ENCODE measurements at places on chromosomes 2 and 18.

DNA sequence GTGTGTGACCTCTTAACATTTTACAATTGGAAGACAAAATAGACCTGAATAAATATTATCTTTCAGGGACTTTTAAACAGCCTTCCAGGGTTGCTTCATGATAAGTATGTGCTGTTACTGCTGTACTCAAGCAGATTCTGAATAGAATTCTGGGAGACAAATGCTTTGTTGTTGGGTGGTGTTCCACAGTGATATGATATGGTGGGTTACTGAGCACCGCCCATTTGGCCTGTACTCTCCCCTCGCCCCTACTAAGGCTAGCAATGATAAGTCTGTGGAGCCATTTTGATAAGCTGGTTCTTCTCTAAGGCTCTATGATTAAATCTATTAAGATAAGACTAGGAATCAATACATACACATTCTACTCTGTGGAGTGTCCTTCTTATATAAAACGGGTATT, 89.8 kb upstream of the ITGA4 start:
- no peak for DNase-seq

- DNase-seq, result no peak
These were observed 37.3 kb downstream of the USP14 start for GRCh38 chr18:195651-196050.

GRCh38 chr2:178012639-178013038, 59.9 kb downstream of the PDE11A start:
- DNase-seq, result no peak

GRCh38 chr18:79693561-79694205, 14.1 kb downstream of the CTDP1 start:
- DNase-seq, result no peak

DNA sequence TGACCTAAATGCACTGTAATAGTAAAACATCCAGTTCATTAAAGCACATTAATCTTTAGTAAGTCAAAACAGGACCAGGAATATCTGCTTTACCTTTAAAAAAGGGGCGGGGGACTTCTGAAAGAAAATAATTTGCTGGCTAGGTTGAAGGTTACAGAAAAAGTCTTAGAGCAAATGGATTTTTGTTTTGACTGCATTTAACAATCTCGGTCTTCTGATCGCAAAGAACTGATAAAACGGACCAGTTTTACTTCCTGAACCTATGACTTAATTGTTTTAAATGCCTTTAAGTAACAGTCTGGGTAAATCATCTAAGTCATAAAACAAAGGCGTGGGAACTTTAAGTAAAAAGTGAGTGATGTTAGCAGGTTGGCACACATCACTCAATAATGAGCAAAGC, 783 bp downstream of the BUB1 start:
- DNase-seq, result no peak

- no peak for DNase-seq
These were observed 5.4 kb downstream of the IL1R1 start for GRCh38 chr2:102147935-102148334.

- DNase-seq, result no peak
These were observed 118.6 kb downstream of the RTP5 start for GRCh38 chr2:241988146-241988545.

GRCh38 chr18:62669225-62669624, 46.1 kb upstream of the PHLPP1 start:
- no peak for DNase-seq

DNA sequence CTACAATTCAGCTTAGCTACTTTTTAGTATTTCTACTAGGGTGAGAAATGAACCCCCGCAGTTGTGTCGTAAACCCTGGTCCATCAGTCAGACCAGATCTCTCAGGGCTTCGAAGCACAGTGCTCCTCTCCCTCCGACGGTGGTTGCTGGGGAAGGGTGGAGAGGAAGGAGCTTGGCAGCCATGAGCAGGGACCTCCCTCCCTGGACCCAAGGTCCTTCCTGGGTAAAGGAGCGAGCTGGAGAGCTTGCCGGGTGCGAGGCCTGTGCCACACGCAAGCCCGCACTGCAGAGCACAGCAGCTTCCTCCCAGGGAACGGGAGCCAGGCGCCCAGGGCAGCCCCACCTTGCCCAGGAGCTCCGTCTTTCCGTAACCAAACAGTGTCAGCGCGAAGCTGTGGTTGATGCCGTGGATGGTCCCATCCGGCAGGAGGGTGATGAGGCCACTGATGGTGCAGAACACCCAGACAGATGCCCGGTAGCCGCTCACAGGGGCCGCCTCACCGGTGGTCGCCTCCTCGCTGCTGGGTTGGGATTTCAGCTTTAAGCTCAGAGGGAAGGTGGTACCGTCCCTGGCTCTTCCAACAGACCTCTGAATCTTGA, 12.5 kb downstream of the PASK start:
- no peak for DNase-seq

DNA sequence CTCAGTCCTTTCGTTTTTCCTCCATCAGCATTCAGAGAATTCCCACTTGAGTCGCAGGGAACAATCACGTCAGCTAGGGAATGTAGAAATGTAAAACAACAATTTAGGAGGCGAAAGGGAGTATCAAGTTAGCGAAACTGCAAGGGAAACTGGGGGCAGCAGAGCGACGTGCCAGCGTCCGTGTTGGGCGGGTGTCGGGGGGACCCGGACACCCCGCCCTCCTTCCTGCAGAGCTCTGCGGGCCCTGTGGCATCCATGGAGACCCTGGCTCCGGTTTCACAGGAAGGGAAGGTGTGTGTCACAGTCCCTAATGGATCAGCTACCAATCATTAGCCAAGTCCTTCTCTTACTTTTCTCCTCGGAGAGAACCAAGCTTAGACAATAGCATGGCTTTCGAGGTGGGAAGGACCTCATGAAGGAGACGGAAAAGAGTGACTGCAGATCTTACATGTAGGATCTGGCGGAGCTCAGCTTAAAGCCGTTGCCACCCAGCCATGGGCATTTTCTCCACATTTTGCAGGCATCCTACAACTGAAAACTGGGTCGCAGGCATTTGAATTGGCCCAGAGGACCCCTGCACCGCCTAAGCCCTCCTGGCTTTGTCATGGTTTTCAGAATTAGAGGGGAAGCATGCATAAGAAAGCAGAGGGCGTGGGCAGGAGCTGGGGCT, 33.7 kb downstream of the SOX11 start:
- no peak for DNase-seq

DNA sequence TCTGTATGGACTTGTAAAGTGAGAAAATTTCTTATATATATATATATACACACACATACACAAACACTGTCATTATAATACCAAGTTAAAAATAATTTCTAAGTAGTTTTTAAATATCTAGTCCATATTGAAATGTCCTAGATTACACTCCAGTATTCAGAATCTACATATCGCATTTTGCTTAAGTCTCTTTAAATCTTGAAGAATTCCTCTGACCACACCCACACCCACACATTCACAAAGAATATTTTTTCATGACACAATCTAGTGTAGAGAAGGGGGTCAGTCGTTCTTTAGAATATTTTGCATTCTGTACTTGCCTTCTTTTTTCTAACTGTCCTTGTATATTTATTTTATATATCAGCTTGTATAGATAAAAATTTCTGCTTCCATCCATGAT, 509.7 kb downstream of the CCDC85A start:
- DNase-seq, result no peak

GRCh38 chr18:3594760-3595368, 144.9 kb downstream of the TGIF1 start:
- no peak for DNase-seq

DNA sequence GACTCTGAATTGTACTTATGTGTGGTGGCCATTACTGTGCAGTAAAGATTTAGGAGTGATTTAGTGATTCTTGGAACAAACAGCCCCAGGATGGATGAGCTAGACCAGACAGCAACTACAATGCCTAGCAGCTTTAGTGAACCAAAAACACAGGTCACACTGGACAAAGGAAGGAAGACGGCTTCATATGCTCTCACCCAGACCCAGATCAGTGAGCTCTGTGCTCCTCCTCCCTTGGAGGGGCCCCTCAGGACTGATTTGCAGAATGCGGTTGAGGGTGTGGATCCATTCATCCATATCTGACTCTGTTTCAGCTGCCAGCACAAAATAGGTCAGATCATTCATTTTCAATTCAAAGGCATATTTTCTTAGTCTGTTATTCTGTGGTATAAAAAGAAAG, 159.7 kb upstream of the CCDC195 start:
- DNase-seq, result no peak

GRCh38 chr2:113187771-113188170, 14.0 kb downstream of the PSD4 start:
- no peak for DNase-seq

DNA sequence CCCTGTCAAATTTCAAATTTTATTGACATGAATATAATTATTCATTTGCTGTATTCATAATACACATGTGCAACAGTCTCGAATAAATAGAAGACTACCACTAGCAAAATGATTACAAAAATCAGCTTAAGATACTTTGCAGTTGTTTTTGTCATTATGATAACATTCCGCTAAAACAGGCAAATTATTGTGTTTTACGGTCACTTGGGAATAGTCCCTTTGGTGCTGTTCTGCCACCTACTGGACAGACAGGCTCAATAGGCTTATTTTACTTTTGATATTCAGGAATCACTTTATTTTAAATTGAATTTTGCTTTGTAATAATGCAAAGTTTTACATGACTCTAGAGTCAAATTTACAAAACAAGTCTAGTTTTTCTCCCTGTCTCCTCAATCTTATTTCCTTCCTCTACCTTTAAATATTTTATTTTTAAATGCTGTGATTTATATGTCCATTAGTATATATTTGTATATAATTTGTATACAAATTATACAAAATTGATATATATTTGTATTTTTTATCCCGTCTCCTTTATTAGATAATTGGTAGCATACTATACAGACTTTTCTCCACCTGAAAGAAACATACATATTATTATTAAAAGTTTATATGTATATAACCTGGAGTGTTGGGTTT, 456.3 kb downstream of the DLGAP1 start:
- no peak for DNase-seq

- DNase-seq, result no peak
These were observed 344.9 kb downstream of the CPS1 start for GRCh38 chr2:210901326-210901725.

- no peak for DNase-seq
These were observed 134.6 kb downstream of the CYP26B1 start for GRCh38 chr2:72012886-72013574.

GRCh38 chr18:76139844-76140243, 355.2 kb downstream of the ZNF516 start:
- no peak for DNase-seq

DNA sequence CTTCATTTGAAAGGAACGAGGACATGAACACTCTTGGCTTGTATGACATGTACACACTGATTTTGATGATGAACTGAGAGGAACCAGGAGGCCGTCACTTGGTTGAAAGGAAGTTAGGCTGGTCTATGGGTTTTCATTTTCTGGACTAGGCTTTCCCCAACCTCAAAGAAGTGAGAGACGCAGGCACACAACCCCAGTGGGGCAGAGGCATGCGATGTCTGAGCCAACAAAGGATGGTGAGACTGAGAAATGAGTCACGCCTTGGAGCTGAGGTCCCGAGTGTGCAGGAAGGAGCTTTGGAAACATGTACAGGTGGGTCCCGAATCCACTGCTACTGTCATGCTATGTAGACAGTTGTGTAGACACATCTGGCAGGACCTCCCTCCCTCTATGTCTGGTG, 24.1 kb downstream of the SIGLEC15 start:
- no peak for DNase-seq

- DNase-seq, result no peak
These were observed 680 bp downstream of the CTDSP1 start for GRCh38 chr2:218400167-218400929.

- no peak for DNase-seq
These were observed 360.6 kb upstream of the TNP1 start for GRCh38 chr2:217220228-217221013.

GRCh38 chr2:172931918-172932520, 143.6 kb upstream of the MAP3K20 start:
- DNase-seq, result peak; percentile 45

GRCh38 chr18:22167471-22168241, 1.7 kb upstream of the GATA6 start:
- DNase-seq, result no peak

GRCh38 chr2:58866040-58866439, 624.9 kb upstream of the FANCL start:
- DNase-seq, result no peak

GRCh38 chr2:196290136-196290535, 118.8 kb upstream of the STK17B start:
- DNase-seq, result no peak

DNA sequence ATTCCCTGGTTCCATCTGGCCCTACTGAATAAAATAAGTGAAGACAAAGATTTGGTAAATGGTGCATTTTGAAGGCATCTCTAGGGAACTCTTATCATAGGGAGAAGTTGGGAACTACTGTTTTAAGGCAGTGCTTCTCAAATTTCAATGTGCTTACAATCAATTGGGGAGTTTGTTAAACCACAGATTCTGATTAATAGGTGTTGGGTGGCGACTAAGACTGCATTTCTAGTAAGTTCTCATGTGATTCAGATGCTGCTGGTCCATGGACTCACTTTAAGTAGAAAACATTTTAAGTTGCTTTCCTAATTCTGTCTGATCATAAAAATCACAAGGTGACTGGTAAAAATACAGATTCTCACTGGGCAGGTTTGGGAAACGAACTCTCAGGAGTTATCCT, 14.6 kb downstream of the FARSB start:
- DNase-seq, result no peak

DNA sequence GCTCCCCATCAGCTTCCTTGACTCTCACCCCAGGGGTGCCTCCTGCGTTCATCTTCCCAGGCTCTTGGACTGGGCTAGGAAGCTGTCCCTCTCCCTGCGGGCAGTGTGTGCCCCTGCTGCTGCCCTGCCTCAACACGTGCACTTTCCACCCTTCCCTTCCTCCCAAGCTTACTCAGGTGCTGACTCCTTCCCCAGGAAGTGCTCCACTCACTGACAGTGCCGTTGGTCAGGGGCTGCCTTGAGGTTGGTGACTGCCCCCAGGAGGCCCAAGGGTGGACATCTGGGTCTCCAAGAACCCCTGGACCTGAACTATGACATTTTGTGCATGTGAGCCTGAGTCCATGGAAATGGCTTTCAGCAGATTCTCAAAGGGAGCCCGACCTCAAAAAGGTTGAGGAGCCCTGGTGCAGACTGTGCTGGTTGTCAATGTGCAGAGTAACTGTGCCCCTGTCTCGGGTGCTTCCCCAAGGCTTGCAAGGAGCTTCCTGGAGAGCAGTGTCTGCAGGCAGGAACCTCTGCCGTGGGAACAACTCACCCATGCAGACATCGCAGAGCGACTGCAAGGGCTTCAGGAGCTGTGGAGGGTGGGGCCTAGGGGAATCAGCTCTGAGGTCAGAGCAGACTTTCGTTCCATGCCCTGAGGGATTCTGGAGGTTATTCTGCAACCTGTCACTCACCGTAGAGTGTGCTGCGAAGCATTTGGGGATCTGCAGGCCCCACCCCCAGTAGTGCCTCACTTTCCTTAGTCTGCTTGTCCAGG, 116.5 kb upstream of the MCFD2 start:
- no peak for DNase-seq

Measured in stimulated activated CD4-positive, alpha-beta T cell treated with anti-CD3 and anti-CD28 coated beads, TNF-alpha, amount 100 ng/mL, for 1 hour (primary cell).